CD8-positive, alpha-beta T cell (primary cell): ENCODE measurements at places on chromosomes 6 and 20.

DNA sequence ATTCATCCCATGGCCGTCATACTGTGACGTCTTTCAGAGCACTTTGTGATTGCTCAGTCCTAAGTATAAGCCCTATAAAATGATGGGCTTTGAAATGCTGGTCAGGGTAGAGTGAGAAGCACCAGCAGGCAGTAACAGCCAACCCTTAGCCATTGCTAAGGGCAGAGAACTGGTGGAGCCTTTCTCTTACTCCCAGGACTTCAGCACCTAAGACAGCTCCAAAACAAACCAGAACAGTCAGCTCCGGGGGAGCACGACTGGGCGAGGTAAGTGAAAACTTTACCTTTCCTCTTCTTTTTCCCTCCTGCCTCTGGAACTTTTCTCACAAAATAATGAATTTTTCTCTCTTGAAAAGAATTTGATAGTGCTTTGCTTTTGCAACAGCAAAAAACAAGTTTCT is at the start of gene VIP:
TSS of gene VIP (plus strand) at position 104 of the 400 bp plus-strand sequence. CDS start 1,381 bp downstream, outside the sequence.
- no peak for DNase-seq

DNA sequence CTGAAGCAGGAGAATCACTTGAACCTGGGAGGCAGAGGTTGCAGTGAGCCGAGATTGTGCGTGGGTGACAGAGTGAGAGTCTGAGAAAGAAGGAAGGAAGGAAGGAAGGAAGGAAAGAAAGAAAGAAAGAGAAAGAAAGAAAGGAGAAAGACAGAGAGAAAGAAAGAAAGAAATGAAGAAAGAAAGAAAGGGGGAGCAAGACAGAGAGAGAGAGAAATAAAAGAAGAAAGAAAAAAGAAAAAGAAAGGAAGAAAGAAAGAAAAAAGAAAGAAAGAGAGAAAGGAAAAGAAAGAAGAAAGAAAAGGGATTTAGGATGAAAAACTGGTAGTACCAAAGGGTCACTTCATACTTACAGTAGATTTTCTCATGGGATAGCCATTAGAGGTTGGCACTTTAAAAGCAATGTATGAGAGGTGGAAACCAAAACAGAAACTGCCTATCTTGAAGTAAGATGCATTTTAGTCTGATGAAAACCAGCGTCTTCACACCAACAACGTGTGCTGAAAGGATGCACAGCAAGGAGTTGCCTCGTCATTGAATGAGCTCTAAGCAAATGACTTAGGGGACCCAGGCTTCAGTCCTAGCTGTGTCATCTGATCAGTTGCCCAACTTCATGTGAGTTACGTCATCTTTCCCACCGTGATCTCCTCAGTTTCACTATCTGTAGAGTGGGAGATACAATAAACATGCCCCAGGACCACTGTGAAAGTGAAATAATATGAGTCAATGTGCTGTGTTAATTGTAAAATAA is 133.9 kb upstream of the NEDD9 start:
- peak; percentile 16 for DNase-seq

- no peak for DNase-seq
These were observed 32.1 kb upstream of the MANEA start for GRCh38 chr6:95545226-95545625.

DNA sequence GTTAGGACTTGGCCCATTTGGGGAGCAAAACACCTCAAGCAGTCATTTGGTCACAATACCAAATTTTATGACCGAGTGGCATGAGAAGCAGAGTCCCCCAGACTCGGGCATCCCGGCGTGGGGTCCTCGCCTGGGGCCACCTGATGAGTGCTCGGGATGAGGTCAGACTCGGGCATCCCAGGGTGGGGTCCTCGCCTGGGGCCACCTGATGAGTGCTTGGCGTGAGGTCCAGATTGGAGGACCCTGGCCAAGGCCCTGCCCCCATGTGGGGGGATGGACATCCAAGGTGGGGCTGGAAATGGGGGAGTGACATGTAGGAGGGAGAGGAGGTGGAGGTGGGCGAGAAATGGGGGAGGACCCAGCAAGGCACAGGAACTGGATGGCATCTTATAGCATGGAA is 56.1 kb upstream of the CST7 start:
- no peak for DNase-seq

GRCh38 chr6:143449714-143450452 is 612 bp downstream of the ADAT2 start:
- DNase-seq = peak; percentile 16

GRCh38 chr20:9143926-9144325 is 75.0 kb downstream of the PLCB4 start:
- no peak for DNase-seq

DNA sequence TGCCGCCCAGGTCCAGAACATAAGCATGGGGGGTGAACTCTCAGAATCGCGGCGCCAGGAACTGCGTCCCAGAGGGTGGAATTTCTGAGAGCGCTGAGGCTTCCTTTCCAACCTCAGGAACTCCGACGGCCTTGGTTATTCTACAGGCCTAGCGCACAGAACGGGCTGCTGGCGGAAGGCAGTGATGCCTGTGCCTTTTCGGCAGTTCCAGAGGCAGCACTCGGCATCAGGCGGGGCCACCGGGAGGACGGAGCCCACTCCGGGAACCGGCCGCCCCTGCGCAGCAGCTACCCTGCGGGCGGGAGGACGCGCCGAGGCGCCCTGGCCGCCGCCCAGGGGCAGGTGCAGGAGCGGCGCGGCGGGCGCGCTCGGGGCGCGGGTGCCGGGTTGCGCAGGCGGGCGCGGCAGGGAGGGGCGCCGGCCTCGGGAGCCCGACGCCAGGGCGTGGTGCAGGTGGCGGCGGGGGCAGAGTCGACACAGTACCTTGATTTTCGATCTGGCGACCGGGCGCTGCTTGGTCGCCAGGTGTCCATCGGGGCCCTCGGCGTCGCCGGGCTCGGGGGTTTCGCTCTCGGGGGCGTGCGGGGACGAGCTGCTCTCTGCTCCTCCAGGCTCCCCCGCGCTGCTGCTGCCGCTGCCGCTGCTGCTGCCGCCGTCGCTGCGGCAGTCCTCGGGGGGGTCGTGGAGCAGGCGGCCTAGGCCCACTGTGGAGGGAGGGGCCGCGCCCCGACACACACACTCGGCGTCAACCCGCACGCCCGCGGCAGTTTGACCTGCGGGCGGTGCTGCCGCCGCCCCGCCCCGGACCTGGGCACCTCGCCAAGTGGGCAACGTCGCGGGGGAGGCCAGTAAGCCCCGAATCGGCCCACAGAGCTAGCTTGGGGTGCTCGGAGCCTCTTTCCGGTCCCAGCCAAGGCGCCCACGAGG is 1.3 kb downstream of the OVOL2 start:
- no peak for DNase-seq

DNA sequence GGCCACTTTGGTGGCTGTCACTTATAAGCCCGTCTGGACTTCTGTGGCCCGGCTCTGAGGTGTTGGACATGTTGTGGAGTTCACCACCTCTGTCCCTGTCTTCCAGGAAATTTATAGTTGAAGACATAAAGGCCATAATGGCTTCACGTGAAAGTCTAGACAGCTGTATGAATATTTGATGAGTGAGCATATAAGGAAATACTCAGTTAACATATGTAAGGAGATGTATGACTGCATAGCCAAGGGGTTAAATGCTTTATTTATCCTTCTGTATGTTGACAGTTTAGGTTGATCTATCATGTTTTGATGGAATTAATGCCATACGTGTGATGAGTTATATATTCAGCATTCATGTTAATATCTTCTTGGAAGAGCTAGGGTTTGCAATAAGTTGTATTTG is 16.1 kb downstream of the HIVEP1 start:
- DNase-seq = no peak

- DNase-seq = no peak
These were observed 51.7 kb upstream of the HINT3 start for GRCh38 chr6:125904871-125905270.

- no peak for DNase-seq
These were observed 227.4 kb downstream of the DLL1 start for GRCh38 chr6:170063431-170063830.

DNA sequence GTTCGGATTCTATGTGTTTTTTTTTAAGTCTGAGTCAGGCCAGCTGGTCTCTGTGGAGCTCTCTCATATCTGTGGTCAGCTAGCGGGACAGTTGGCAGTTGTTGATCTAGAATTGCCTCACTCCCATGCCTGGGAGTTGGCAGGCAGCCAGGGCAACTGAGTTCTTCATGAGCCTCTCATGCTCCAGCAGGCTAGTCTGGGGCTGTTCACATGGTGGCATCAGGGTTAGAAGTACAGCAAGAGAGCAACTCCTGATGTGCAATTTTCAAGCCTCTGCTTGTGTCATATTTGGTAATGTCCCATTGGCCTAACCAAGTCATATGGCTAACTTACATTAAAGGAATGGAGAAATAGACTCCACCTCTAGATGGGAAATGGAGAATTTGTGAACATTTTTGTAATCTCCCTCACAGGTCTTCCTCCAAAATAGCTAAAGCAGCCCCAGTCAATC is 6.7 kb upstream of the IFT52 start:
- no peak for DNase-seq

GRCh38 chr6:141809901-141810300 is 322.8 kb upstream of the GJE1 start:
- DNase-seq = no peak

DNA sequence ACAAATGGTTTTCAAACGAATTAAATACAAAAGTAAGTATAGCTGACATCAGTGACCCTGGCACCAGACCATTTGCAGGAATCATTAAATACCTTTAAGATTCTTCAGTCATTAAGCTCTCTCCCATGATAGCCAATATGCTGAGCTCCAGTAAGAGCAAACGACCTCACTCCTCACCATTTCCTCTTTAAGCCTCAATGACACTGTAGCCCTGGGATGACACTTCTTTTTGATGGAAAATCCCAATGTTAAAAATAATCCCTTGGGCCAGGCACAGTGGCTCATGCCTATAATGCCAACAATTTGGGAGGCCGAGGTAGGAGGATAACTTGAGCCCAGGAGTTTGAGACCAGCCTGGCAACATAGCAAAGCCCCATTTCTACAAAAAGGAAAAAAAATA is 3.3 kb upstream of the SGK1 start:
- DNase-seq = no peak

DNA sequence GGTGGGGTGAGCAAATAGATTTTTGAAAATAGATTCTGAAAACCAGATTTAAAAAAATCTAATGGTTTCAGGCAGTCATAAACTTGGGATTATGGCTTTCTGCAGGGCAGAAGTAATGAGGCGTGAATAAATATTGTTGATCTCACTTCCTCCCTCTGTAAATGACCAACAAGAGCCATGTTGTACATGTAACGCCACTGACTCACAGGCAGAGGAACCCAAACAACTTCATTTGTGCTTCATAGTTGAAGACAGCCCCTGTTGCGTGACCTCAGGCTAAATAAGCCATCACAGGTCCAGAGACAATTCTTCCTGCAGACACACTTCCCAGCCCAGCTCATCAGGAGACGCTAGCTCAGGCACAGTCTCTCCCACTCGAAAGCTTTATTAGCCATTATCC is 59.1 kb upstream of the F13A1 start:
- no peak for DNase-seq

GRCh38 chr6:121383478-121383877 is 49.2 kb upstream of the TBC1D32 start:
- no peak for DNase-seq

DNA sequence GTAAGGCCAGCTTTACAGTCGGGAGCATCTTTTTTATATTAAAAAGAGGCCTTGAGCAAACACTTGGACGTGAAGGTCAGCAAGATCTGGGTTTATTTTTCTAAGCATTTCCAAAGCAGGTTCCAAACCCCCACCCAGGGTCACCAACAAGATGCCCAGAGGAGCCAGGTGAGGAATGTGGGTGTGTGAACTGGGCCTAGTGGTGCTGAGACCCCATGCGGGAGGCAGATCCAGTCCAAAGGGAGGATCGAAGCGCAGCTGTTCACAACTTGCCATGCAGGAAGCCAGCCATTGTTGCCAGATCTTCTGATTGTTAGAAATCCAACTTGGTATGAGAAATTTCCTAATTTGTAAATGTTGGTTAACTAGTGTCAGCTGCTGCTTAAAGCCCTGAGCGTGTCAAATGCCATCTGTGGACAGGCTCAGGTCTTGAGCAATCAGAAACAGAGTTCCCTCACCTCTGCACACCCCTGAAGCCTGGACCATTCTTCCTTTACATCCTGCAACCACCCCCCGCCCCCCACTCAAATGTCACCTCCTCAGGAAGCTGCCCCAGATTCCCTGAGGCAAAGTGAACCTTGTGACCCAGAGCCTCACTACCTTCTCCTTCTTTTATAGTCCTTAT is 46.5 kb downstream of the NFATC2 start:
- no peak for DNase-seq

DNA sequence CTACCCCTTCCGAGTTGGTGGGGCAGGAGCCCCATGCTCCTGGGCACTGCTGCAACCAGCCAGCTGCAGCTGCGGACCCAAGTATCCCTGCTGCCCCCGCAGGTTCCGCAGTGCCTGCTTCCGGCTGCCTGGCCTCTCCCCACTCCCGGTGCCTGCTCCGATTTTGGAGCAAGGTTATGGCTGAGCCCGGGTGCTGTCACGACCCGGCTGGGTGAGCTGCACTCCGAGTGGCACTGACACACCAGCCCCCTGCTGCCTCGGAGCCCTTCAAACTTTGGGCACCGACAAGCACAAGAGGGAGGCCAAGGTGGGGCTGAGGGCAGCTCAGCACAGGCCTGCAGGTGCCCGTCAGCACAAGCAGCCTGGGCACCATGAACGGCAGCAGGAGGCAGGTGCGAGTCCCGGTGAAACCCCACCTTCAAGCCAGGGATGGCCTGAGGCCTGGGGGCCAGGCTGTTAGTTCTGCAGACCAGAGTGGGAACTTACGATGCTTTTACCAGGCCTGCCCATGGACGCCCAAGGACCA is 25.9 kb upstream of the HACE1 start:
- no peak for DNase-seq

DNA sequence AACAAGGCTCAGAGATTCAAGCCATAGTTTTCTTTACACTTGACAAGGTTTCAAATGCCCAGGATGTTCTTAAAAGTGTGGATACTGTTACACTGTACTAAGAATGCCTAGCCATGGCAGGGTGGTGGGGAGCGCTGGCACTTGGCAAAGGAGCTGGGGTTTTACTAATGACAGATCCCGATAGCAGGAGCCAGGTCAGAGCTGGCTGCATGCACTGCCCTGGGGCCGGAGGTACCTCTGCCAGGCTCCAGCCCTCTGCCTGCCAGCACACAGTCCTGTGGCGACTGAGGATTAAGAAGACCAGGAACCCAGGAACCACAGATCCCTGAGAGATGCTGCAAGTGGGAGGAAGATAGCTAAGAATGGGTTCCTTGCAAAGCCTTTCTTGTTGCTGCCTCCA is 260.3 kb downstream of the ALDH8A1 start:
- no peak for DNase-seq

GRCh38 chr6:40719671-40720374 is 132.7 kb upstream of the LRFN2 start:
- no peak for DNase-seq
